Caco-2 (cell line): ENCODE measurements at places on chromosomes 3 and 15. TPM values are rescaled to one million over a fixed set of nuclear protein-coding genes. Genes with fewer than 3 reads are reported as not detected.

- DNase-seq: peak; percentile 90
- H3K27ac ChIP-seq: peak overlapping the region; percentile 95
- H3K4me1 ChIP-seq: peaks cover 52% of the 10 kb centered on the region
Measured at GRCh38 chr15:59255680-59256336, 49.2 kb downstream of the LDHAL6B start.

APPL1 gene
- total RNA-seq: 40.0 and 40.7 TPM in 2 replicates

SUMF1 gene
- total RNA-seq: 22.9 and 24.4 TPM in 2 replicates

INKA1 gene
- not detected in 2 replicates for total RNA-seq

DNA sequence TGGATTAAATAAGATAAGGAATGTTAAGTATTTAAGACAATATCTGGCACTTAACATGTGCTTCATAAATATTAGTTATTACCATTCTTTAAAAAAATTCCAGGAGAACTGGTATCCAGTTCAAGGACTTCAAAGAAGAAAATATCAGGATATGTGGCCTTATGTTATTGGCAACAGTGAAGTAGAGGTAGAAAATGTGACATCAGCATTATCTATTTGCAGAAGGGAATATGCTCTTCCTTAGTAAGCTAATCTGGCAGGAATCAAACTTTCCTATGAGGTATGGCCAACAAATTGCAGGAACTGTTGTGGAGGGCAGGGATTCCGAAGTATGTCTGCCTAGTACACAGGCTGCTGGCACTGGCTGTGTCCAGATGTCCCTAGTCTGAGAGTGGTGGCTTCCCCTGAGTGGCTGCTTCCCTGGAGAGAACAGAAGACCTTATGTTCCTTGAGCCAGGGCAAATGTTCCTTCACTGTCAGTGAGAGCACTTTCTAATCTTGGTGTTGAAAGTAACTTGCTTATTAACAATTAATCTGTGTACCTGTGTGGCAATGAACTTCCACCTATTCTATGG lies 351.7 kb upstream of the THRB start:
- no peak for DNase-seq
- no peaks in the 10 kb centered on the region for H3K36me3 ChIP-seq
- no peak overlapping the region for H3K4me3 ChIP-seq
- no peaks in the 10 kb centered on the region for H3K4me1 ChIP-seq
- no peaks in the 10 kb centered on the region; the same call in 1 of the 2 replicates for H3K27me3 ChIP-seq
- no peak overlapping the region for H3K27ac ChIP-seq

DNA sequence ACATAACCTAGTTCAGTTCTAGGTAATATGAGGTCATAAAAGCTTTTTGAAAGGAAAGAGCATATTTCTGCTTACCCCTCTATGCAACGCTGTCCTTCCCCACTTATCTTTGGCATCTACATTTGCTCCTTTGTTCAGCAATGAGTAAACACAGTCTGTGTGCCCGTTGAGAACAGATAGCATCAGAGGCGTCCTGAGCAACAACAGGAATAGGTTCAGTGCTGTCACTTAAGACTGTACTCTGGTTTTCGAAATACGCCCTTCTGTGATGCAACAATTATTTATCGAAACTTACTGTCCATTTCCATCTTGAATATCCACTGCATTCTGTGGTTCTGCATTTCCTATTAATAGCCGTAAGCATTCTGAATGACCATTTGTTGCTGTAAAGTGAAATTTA lies 84.4 kb downstream of the BTD start:
- H3K4me3 ChIP-seq: no peak overlapping the region
- no peaks in the 10 kb centered on the region for H3K27me3 ChIP-seq
- peaks cover 1% of the 10 kb centered on the region for H3K36me3 ChIP-seq
- no peak for DNase-seq
- H3K27ac ChIP-seq: no peak overlapping the region

- H3K27me3 ChIP-seq: no peaks in the 10 kb centered on the region; the same call in 1 of the 2 replicates
- no peaks in the 10 kb centered on the region for H3K36me3 ChIP-seq
- H3K4me3 ChIP-seq: peak overlapping the region; percentile 36
- H3K4me1 ChIP-seq: no peaks in the 10 kb centered on the region
- H3K27ac ChIP-seq: no peak overlapping the region
Measured at GRCh38 chr15:80779658-80780415, 667 bp downstream of the CEMIP start.

GRCh38 chr3:27669591-27669990 lies 52.5 kb downstream of the EOMES start:
- no peaks in the 10 kb centered on the region for H3K27me3 ChIP-seq
- no peak overlapping the region for H3K27ac ChIP-seq
- DNase-seq: no peak
- H3K4me3 ChIP-seq: no peak overlapping the region
- no peaks in the 10 kb centered on the region for H3K4me1 ChIP-seq

GRCh38 chr3:188067932-188068331 lies 86.0 kb upstream of the LPP start:
- no peak overlapping the region for H3K27ac ChIP-seq
- H3K4me1 ChIP-seq: peaks cover 29% of the 10 kb centered on the region
- no peaks in the 10 kb centered on the region for H3K36me3 ChIP-seq
- DNase-seq: no peak
- H3K4me3 ChIP-seq: no peak overlapping the region

ATP13A5 gene
- not detected in 2 replicates for total RNA-seq

- DNase-seq: no peak
- H3K36me3 ChIP-seq: no peaks in the 10 kb centered on the region
- H3K4me1 ChIP-seq: peaks cover 8% of the 10 kb centered on the region; the same call in 1 of the 2 replicates
- H3K27ac ChIP-seq: no peak overlapping the region
- no peak overlapping the region for H3K4me3 ChIP-seq
Measured at GRCh38 chr15:51580982-51581381, 41.6 kb downstream of the DMXL2 start.

IGSF11 gene
- total RNA-seq: 0.37 and 0.41 TPM in 2 replicates

- no peaks in the 10 kb centered on the region for H3K36me3 ChIP-seq
- no peak overlapping the region for H3K4me3 ChIP-seq
- H3K4me1 ChIP-seq: peaks cover 9% of the 10 kb centered on the region
Measured at GRCh38 chr3:113285741-113286140, 74.4 kb downstream of the BOC start.
